ENCODE measurements at places on chromosomes 12 and 14.

DNA sequence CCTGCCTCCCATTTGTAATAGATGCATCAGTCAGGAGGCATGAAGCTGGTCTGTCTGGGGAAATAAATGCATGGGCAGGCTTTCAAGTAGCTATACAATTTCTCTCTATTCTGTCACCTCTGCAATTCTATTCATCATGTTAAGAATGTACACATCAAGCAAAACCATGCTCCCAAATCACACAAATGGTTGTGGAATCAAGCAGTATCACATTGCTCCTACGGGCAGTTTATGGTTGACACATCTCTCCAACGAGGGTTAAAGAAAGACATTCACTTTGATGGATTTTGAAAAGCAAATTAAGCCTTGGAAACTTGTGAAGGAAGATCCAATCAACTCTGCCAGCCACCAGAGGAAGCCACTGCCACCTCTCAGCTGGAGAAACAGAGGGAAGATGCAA is 1277.4 kb upstream of the TMEM132C start:
- DNase-seq = no peak

- DNase-seq = no peak
Observed at GRCh38 chr12:113285679-113286610, 49.0 kb downstream of the SLC8B1 start.

DNA sequence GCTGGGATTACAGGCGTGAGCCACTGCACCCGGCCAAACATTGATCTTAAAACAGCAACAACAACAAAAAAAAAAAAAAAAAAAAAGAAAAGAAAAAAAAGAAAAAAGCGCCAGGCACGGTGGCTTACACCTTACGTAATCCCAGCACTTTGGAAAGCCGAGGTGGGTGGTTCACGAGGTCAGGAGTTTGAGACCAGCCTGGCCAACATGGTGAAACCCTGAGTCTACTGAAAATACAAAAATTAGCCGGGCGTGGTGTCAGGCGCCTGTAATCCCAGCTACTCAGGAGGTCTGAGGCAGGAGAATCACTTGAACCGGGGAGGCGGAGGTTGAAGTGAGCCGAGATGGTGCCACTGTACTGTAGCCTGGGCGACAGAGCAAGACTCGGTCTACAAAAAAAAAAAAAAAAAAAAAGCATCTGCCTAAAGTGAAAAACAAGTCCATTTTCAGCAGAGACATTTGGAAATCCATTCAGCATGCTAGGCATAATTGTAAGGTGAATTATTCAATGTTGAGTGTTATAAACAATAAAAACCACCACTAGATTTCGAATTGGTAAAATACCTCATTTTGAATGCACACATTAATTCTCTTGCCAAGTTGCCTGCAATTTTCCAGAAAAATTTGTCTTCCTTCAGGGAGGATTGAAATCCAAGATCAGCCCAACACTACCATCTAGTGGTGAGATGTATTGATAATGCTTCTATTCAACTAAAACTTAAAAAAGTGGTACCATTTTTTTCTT is 8.0 kb upstream of the CERS5 start:
- DNase-seq = no peak

DNA sequence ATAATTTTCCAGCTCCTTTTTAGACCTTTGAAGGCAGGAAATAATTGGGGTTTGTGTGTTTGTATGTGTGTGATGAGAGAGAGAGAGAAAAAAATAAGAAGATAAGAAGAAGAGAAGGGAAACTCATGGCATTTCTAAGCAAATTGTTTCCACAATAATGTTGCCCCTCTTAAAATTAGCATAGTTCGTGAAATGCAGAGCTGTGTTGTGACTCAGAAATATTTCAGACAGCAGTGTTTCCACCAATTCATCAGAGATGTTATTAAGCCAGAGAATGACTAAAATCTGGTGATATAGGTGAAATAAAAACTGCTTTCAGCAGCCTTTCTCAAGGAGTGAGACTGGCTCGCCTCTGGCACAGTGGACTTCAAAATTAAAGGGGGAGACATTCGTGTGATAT is 65.9 kb upstream of the ARHGAP5 start:
- no peak for DNase-seq

GRCh38 chr12:44384136-44384535 is 492.0 kb downstream of the NELL2 start:
- DNase-seq = no peak

GRCh38 chr12:100504804-100505203 is 31.1 kb downstream of the NR1H4 start:
- no peak for DNase-seq

GRCh38 chr14:101458741-101459550 is 102.3 kb upstream of the DIO3 start:
- DNase-seq = no peak

DNA sequence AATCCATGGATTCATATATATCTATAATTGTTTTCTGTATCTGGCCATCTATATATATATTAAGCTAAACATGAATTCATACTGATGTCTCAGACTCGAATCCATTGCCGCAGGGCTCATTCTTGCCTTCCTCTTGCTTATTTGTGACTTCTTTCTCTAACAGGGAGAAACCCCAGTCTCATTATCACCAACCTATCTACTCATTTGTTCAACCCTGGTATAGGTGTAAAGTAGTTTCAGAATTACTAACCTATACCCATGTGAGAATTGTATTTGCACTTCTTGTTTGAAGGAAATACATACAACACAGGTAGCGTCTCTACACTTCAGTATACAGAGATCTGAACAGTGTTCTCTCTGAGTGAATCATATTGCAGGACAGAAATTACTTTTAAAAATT is 77.7 kb downstream of the PTPN11 start:
- DNase-seq = no peak

- no peak for DNase-seq
Observed at GRCh38 chr14:104678901-104679705, 10.3 kb upstream of the INF2 start.

DNA sequence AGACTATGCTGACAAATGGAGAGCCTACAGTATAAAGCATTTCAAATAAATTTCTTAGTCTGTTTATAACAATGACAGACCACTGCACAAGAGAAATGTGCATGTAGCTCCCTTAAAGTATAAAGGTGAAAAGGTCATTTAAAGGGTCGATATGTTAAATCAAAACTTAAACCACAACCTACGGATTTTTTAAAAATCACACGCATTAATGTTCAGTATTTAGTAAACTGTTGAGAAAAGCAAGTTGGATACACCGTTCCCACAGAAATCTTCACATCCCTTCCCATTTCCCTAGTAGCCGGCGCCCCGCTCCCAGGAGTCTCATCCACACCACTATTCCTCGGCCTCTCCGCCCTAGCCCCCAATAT is 614 bp downstream of the FKBP3 start:
- DNase-seq = no peak

- DNase-seq = no peak
Observed at GRCh38 chr14:36229262-36229661, 52.7 kb upstream of the PTCSC3 start.

GRCh38 chr12:54631551-54631950 is 3.1 kb downstream of the LACRT start:
- DNase-seq = no peak

GRCh38 chr12:59735231-59735630 is 139.4 kb downstream of the SLC16A7 start:
- no peak for DNase-seq

DNA sequence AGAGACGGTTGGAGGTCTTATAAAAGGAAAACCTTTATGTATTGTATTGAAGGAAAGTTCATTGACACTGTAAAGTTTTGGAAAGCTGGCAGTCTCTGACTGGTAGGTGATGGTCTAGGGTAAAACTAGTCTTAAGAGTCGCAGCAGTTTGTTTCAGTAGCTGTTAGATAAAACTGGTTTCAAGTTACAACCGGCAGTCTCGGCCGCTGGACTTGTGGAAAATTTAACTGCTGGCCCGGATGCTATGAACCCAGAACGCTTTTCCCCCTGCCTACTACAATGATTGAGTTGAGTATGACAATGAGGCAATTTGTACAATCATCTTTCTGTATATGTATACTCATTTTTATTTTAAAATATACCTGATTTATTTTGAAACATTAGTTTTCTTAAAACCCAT is 1426.9 kb downstream of the AACS start:
- no peak for DNase-seq

DNA sequence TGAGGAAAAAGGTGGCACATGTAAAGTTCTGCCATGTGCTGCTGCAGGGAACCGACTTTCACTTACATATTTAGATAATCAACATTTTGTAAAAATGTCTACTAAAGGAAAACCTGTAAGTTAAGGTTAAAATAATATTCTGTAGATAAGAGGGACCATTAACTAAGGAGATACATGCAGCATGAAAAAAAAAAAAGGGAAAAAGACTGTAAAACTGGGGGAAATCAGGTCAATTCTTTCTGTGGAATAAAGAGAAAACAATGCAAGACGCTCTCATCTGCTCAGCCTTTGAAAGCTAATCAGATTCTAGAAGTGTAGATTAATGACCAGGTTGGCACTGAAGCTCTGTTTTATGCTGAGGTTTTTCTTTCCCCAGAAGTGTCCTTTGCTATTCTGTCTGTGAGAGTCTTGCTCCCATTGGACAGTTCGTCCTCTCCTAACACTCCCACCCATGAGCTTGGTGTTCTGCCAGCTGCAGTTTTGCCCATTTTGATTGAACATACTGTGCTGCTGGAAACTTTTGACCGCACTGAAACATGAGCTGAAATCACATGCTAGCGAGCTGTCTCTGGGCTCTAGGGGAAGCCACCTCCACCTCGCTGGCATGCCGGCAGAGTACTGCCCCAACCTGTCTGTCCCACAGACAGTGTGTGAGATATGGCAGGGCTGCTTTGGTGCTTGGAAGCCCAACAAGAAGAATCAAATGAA is 39.7 kb downstream of the PPTC7 start:
- DNase-seq = no peak

GRCh38 chr12:120903412-120904196 is 554 bp downstream of the SPPL3 start:
- peak; percentile 38 for DNase-seq

GRCh38 chr12:99386907-99387306 is 260.6 kb upstream of the GARIN6 start:
- no peak for DNase-seq

DNA sequence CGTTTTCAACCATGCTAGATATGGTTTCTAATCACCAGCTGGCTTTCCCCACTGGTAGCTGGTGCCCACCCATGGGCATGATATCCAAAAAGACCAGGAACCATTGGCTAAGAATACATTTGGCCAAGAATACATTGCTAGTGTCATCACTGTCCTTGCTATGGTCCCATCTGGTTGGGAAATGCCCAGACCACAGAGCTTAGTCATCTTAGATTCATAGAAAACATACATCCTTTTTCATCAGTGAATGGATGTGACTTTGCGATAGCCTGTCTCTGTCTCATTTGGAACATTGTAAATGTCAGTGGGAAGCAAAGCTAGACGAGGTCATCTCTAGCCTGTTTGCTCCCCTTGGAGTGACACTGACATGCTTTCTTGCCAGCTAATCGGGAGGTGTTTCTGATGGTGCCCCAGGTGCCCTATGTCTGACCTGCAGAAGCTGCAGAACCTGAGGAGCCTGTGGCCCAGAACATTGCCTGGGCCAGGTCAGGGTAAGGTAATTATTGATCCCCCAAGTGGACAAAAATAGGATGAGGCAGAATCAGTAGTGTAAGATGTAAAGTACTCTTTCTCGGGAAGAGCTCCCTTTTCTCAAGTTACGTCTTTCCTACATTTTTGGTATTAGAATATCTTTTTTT is 194.8 kb downstream of the SLC41A2 start:
- no peak for DNase-seq

GRCh38 chr12:47206450-47207339 is 126.9 kb upstream of the AMIGO2 start:
- DNase-seq = no peak

DNA sequence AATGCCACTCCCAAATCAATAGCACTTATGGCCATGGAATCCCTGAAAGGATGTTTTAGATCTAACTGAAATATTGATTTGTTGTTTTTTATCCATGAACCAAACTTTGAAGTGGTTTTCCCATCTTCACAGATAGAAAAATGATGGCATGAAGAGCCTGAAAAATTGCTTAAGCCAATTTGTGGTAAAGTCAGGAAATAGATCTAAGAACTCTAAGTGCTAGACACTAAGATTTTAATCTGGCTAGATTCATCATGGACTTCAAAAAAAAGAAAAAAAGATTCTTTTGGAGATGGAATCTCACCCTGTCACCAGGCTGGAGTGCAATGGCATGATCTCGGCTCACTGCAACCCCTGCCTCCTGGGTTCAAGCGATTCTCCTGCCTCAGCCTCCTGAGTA is 45.0 kb upstream of the STRN3 start:
- no peak for DNase-seq

- no peak for DNase-seq
Observed at GRCh38 chr12:50825372-50825838, 17.3 kb upstream of the TMPRSS12 start.

DNA sequence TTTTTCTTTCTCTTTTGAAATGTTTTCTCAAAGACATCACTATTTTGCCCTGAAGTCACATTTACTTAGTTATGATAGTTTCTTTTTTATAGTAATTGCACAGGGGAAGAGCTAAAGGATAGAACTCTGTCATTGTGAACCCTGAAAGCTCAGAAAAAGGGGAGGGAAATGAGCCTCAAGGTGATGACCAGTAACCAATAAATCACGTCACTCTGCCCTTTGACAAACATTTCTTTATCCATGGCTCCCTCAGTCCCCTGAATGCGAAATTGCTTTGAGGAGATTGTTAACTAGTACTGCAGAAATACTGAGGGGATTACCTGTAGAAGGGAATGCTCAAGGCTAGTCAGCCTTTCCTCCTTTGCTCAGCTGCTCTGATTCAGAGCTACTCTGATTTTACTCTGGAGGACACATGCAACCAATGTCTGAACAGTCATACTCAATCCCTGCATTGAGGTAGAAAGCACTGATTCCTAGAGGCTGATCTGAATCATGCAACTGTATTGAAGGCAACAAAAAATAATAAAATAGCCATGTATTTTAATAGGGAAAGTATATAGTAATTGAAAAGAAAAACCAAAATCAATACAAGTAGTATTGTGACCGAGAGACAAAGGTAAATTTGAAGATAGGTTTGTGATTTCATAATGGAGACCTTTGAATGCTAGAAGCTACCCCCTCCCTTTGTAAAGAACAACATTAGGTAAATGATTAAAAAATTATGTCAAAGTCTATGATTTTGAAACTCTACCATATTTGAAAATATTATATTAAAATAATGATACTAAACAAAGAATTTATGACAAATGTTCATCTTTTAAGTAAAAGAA is 24.7 kb downstream of the SLCO1B1 start:
- DNase-seq = no peak

- no peak for DNase-seq
Observed at GRCh38 chr14:77868552-77869285, 68.8 kb downstream of the ADCK1 start.

DNA sequence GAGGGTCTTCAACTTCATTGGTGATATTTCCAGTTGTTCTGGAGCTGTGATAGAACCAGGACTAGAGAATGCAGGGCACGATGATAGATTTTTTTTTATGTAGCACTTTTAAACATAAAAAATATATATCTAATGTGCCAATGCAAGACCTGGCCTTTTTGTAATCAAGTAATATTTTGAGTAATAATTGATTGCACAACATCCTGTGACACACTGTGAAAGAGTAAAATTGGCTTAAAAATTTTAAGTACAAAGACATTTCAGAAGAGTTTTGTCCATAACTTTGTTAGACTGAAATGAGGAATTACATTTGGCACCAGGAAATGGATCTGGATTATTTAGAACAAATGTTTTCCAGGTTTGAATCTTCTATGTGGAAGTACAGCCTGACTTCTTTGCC is 22.1 kb downstream of the PRKCH start:
- DNase-seq = no peak

GRCh38 chr12:132199101-132199500 is 54.8 kb downstream of the NOC4L start:
- no peak for DNase-seq
